ENCODE measurements at places on chromosomes 1 and 21. TPM values are rescaled to one million over a fixed set of nuclear protein-coding genes. Genes with fewer than 3 reads are reported as not detected.

The CGN gene
- total RNA-seq: not detected

The TNFRSF1B gene
- 43.0 TPM for total RNA-seq

The AKNAD1 gene
- not detected for total RNA-seq

The PTAFR gene
- 0.15 TPM for total RNA-seq

The BGLAP gene
- total RNA-seq: not detected

The CD164L2 gene
- not detected for total RNA-seq

The KRTAP22-2 gene
- not detected for total RNA-seq

The AVPR1B gene
- total RNA-seq: not detected

The OR2AK2 gene
- total RNA-seq: not detected

The NHLH1 gene
- total RNA-seq: not detected

The CRP gene
- total RNA-seq: not detected

The PRAMEF8 gene
- total RNA-seq: not detected

All from smooth muscle cell of trachea (primary cell).